T-helper 2 cell treated with Interferon-gamma antibody and Interleukin-4, amounts not matched to agents 5 μg/mL and 100 μg/mL, for 36 hours (primary cell): ENCODE measurements at places on chromosomes 2 and 18.

- H3K4me3 ChIP-seq = no peak overlapping the region
- DNase-seq = no peak
- peaks cover 28% of the 10 kb centered on the region for H3K36me3 ChIP-seq
- peaks cover 11% of the 10 kb centered on the region for H3K4me1 ChIP-seq
- no peak overlapping the region for H3K27ac ChIP-seq
Measured at GRCh38 chr2:162265666-162266459, 22.6 kb upstream of the FAP start.

DNA sequence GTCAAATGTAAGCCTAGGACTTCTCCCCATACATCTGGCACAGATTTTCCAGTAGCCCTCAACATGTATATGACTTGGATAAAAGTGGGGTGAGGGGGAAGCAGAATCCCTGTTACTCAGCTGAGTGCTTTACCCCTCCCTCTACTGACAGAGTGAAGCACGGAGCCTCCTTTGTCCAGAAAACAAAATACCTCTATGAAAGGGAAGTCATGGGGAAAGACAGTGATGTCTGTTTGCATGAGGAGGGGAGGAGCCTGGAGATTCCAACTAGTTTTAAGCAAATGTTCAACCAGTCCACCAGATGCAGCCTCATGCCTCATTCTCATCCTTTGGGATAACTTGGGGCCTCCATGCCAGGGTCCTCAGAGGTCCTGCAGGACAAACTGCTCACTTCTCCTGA lies 203.9 kb downstream of the SMAD2 start:
- no peaks in the 10 kb centered on the region for H3K4me1 ChIP-seq
- peaks cover 4% of the 10 kb centered on the region for H3K27me3 ChIP-seq
- H3K4me3 ChIP-seq = no peak overlapping the region
- no peak overlapping the region for H3K27ac ChIP-seq
- no peak for DNase-seq

DNA sequence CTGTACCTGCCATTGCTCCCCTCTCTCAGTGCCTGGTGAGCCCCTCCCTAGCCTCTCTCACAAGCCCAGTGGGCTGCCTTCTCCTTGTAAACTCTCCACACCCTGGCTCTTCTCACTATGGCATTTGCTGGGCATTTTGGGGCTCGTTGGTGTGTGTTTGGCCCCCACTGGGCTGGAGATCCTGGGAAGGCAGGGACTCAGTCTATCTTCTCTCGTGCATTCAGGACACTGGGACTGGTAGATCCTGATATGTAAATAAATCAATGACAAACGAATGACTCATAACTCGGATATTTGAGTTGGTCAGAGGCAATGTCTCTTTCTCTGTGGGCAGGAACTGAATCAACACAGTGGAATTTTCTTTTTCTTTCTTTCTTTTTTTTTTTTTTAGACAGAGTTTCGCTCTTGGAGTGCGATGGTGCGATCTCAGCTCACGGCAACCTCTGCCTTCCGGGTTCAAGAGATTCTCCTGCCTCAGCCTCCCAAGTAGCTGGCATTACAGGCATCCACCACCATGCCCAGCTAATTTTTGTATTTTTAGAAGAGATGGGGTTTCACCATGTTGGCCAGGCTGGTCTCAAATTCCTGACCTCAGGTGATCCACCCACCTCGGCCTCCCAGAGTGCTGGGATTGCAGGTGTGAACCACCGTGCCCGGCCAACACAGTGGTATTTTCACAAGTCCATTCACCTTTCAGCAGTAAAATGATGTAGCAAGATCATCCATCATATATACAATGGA lies 144.6 kb upstream of the SPRED2 start:
- H3K4me1 ChIP-seq = peaks cover 3% of the 10 kb centered on the region

GRCh38 chr2:129934044-129934822 lies 45.2 kb upstream of the RAB6C start:
- H3K27me3 ChIP-seq = peaks cover 39% of the 10 kb centered on the region
- no peaks in the 10 kb centered on the region for H3K4me1 ChIP-seq
- H3K27ac ChIP-seq = no peak overlapping the region
- no peak overlapping the region for H3K4me3 ChIP-seq

DNA sequence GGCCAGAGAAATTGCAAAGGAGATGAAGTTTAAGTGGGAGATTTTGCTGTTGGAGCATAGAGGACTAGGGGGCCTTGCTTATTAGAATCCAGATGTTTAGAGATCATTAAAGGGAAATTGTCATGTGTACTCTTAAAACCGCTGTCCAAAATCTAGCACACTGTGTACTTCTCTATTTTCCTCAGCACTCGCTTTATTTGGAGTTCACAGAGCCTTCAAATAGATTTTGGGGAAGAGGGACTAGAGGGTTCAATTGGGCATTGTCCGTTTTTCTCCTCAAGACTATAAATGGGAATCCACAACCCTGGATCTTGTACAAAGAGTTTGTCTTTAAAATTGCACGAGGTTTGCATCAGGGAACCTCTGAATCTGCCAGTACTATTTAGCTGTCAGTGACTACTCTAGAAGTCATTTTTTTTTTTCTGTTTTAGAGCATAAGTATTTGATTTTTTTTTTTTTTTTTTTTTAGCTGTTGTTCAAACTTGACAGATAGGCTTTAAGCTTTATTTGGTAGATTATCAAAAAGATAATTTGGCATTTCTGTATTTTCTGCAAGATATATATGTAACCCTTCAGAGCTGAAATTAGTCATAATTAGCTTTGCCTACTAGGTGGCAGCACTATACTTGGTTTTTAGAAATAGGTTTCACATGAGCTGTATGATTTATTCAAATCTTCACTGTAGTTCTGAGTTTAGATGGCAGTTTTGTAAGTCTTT lies 14.2 kb downstream of the PMS1 start:
- no peak for DNase-seq
- H3K4me1 ChIP-seq = peaks cover 2% of the 10 kb centered on the region
- no peak overlapping the region for H3K27ac ChIP-seq
- H3K4me3 ChIP-seq = no peak overlapping the region
- peaks cover 23% of the 10 kb centered on the region for H3K36me3 ChIP-seq

DNA sequence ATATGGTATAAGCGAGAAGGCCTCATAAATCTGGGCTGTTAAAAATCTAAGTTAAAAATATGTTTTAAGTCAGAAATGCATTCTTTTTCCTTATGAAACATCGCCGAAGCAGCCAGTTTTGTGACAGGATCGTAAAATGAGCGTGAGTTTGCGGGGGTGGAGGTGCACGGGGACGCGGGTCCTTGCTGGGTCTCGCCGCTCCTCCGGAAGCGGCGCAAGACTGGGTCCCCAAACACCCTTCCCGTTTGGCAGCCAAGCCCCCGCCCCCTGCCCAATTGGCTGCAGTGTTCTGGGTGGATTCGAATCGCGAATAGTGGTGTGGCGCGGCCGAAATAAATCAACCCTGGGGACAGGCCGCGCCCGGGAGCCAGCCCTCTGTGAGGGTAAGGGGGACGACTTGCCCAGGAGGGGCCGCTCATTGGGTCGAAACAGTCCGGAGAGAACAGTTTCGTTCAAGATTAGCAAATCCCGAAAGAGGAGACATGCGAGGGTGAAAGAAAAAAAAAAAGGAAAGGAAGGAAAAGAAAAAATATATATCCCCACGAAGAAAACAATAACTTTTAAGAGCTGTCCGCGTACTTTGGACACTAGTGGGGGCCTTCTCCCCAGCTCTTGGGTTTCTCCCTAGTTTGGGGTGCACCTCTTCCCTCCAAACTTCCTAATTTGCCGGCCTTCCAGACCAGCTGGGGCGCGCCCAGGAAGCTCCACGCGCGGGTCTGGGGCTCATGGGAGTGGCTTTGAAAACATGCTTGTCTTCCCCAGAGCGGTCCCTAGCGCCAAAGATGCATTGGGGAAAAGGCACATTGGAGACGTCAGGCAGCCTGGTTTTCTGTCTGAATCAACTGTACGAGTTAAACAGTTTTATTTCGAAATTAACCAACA lies 3.1 kb upstream of the GATA6 start:
- H3K36me3 ChIP-seq = no peaks in the 10 kb centered on the region
- H3K4me3 ChIP-seq = no peak overlapping the region
- no peak for DNase-seq
- no peak overlapping the region for H3K27ac ChIP-seq
- H3K27me3 ChIP-seq = peaks cover 78% of the 10 kb centered on the region

GRCh38 chr18:12516049-12516630 lies 108.4 kb downstream of the PRELID3A start:
- no peak overlapping the region for H3K4me3 ChIP-seq
- no peak overlapping the region for H3K27ac ChIP-seq
- DNase-seq = no peak
- no peaks in the 10 kb centered on the region for H3K4me1 ChIP-seq
- H3K36me3 ChIP-seq = no peaks in the 10 kb centered on the region
- no peaks in the 10 kb centered on the region for H3K27me3 ChIP-seq

GRCh38 chr2:28168376-28168775 lies 224.3 kb upstream of the FOSL2 start:
- H3K4me1 ChIP-seq = no peaks in the 10 kb centered on the region
- H3K27ac ChIP-seq = no peak overlapping the region
- DNase-seq = no peak
- H3K4me3 ChIP-seq = no peak overlapping the region
- no peaks in the 10 kb centered on the region for H3K27me3 ChIP-seq
- peaks cover 2% of the 10 kb centered on the region for H3K36me3 ChIP-seq

- H3K27me3 ChIP-seq = peaks cover 22% of the 10 kb centered on the region
- no peak for DNase-seq
- no peak overlapping the region for H3K4me3 ChIP-seq
Measured at GRCh38 chr2:219362524-219363164, 25.1 kb downstream of the DNPEP start.
